CD4-positive, alpha-beta T cell treated with Interleukin-17A for 1 hour (primary cell): ENCODE measurements at places on chromosomes 12 and 14.

- DNase-seq, result peak; percentile 70
Measured at GRCh38 chr14:21965042-21965441, 291.4 kb upstream of the OR4E1 start.

- DNase-seq, result no peak
Measured at GRCh38 chr14:55092341-55092740, 36.7 kb upstream of the LGALS3 start.

DNA sequence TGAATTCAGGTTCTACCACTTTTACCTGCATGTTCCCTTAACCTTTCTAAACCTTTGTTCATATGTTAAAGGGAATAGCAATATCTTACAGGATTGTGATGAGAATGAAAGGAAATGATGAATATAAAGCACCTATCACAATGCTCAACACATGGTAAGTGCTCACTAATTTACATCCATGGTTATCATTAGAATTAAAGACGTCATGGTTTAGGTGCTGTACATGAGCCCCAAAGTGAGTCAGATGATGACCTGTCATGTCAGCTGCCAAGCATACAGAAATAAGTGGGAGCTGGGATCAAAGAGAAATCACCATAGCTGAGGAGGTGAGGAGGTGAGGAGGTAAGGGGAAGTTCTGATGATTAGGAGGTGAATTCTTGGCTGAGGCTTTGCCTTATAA is 135.9 kb upstream of the ATP2B1 start:
- no peak for DNase-seq

- DNase-seq, result no peak
Measured at GRCh38 chr12:45246236-45246635, 30.3 kb downstream of the ANO6 start.

GRCh38 chr12:112325622-112326207 is 56.5 kb downstream of the HECTD4 start:
- no peak for DNase-seq
